ENCODE measurements at places on chromosomes 4 and X.

GRCh38 chr4:40264995-40265909 lies 68.4 kb downstream of the RHOH start:
- no peak for DNase-seq

GRCh38 chr4:39729557-39729956 lies 31.6 kb downstream of the UBE2K start:
- DNase-seq: no peak

DNA sequence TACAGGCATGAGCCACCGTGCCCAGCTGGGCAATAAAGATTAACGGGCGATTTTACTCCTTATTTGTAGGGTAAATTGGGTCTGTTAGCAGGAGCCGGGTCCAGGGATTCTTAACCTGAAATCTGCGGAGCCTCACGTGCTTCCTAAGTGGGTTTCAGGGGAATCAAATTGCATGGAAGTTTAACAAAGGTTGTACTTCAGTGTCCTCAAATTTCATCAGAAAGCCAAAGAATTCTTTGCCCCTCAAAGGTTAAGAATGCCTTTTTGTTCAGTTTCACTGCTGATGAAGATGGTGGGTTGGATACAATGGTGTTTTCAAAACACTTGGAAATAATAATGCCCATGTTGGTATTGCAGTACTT lies 67.9 kb downstream of the AFF1 start:
- DNase-seq: no peak

- DNase-seq: no peak
Observed at GRCh38 chr4:99642725-99643489, 14.7 kb downstream of the C4orf54 start.

DNA sequence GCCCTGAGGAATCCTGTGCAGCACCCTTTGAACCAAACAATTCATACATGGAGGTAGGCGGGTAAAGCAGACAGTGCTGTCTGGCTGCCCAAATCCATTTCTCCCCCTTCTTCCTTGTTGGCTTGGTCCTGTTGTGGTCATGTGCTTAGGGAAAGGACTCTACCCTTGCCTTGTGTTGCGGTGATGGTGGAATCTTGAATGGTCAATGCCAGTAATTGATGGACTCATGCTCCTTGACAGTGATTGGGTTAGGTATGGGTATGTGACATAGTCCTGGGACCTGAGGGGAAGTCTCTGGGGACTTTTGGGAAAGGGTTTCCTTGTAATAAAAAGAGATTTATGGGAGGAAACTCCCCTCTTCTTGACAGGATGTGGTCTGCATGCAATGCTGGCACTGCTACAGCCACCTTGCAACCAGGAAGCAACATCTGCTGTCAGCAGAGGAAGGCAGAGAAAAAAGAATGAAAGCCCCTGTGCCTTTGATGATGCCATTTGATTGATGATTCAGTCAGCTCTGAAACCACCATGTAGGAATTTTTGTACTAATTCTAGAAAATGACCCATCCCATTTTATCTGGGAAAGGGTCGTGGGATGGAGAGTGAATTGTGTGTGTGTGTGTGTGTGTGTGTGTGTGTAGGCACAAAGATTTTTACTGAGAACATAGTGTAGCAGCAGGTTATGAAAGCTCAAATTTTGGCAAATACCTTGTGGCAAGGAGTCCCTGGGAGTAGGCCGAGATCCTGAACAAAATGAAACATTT lies 30.0 kb upstream of the HUWE1 start:
- DNase-seq: peak; percentile 38

DNA sequence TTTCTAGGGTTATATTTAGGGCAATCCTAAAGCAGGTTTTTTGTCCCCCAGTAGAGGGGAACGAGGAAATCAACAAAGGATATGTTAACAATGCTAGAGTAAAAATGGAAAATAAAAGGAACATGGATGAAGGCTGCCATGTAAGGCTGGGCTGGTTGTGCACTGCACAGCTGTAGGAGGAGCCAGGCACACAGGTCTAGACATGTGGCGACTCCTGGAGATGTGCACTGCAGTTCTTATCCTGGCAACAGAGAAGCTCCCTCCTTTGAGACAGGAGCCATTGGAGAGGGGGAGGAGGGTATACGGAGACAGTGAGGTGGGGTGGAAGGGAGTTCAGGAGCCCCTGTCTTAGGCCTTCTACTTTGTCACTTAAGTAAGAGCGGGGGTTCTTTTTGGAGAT lies 65.9 kb downstream of the NAT8L start:
- no peak for DNase-seq

- no peak for DNase-seq
Observed at GRCh38 chrX:155259752-155260151, 4.5 kb downstream of the RAB39B start.

GRCh38 chr4:124437853-124438495 lies 274.6 kb downstream of the ANKRD50 start:
- no peak for DNase-seq

DNA sequence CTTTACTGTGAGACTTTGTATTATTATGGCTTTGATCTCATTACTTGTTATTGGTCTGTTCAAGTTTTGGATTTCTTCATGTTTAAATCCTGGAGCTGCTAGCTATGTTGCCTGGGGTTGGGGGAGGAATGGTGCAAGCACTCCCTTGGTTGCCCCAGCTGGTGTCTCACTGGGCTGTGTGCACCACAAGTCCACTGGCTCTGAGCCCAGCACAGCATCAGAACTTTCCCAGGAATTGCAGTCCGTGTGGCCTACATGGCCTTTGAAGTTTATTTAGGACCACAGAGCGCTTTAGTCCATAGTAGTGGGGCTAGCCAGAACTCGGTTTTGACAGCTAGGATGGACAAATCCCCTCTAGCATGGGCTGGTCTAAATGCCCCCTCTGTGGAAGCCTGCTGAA lies 278.8 kb upstream of the RPS6KA3 start:
- DNase-seq: no peak

GRCh38 chrX:151873096-151873495 lies 39.6 kb upstream of the MAGEA4 start:
- DNase-seq: no peak

GRCh38 chrX:103585411-103586313 lies at the start of gene TCEAL4:
Gene TCEAL4 (plus strand): TSS chrX:103585515. CDS start chrX:103586676, 1,161 bp downstream.
- no peak for DNase-seq

DNA sequence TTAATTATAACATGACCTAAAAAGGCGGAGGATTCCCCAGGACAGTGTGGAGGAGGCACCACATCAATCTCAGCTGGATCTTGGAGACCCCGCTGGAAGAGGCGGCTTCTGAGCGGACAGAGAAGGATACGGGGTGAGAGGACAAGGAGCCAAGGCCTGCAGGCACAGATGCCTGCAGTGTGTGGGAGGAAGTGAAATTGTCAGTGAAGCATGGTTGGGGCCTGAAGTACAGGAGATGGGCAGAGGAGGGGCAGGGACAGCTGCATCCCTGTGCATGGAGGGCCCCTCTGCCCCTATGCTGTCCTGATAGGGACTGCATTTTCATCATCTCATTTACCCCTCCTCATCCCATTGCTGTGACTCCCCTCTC lies 1.7 kb upstream of the SLC2A9 start:
- no peak for DNase-seq

GRCh38 chr4:120440730-120441129 lies 374.1 kb upstream of the MAD2L1 start:
- DNase-seq: no peak

GRCh38 chr4:20378181-20378580 lies 126.5 kb downstream of the SLIT2 start:
- DNase-seq: no peak

- no peak for DNase-seq
Observed at GRCh38 chr4:72525938-72526337, 43.1 kb downstream of the ADAMTS3 start.

GRCh38 chr4:145775406-145775805 lies 95.5 kb downstream of the C4orf51 start:
- no peak for DNase-seq

DNA sequence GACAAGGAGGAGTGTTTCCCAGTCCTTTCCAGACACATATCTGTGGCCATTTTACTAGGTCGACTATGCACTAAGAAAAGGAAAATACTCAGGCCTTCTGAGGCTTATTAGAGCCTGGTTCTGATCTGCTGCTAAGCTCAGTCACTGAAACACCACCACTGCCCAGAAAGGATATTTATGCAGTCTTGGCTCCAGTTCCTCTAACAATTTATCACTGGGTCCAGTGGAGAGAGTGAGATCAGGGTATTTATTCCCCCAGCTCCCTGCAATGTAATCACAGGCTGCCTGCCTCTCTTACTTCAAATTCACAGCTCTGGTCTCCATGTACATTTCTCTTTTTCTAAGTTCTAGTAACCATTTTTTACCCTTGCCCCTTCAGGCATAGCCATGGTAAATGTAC lies 81.6 kb upstream of the INPP4B start:
- no peak for DNase-seq

- no peak for DNase-seq
Observed at GRCh38 chr4:108148316-108148715, 20.4 kb downstream of the LEF1 start.

DNA sequence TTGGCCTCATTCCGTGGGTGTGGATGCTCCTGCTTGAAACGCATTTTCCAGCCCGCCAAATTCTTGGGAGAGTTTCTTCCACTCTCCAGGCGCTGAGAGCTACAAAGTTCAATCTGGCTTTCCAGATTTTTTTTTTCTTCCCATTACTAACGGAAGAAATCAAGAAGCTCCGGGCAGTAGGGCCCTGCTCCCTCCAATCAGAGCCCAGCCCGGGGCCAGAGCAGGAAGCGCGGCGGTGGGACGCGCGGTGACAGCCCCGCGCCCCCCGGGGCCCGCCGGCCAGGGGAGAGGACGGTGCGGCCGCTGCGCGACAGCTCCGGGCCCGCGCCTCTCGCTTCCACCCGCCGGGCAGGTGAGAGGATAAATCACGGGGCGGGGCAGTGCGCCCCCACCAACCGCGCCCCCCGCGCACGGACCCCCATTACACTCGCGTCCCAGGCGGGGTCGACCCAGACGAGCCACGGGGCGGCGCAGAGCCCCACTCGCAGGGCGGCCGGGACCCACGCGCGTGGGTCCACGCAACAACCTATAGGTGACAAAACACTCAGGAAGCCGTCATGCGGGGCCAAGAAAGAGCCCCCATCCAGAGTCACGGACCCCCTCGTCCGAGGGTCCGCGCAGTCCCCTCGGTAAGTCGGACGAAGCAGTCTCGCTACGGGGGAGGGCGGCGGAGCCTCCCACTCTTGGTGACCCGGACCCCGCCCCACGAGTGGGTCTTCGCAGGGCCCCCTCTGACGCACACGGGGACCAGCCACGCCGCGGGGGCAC lies 868 bp downstream of the AFAP1 start:
- DNase-seq: no peak

GRCh38 chr4:80185787-80186548 lies 11.3 kb upstream of the PRDM8 start:
- DNase-seq: no peak

DNA sequence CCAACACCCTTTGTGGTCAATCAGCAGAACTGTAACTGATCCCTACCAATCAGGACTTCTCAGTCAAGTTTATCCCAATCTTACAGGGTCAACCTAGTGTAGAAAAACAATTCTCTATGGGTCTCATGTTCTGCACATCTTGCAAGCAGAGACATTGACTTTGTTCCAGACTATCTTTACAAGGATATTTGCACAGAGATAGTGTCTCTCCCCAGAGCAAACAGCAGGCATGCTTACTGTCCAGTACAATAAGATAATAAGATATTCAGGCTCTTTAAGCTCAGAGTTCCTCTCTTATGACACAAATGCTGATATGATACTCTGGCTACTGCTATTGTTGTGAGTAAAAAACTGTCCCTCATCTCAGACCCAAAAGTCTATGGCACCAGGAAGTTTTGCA lies 53.2 kb downstream of the ACSL4 start:
- no peak for DNase-seq

DNA sequence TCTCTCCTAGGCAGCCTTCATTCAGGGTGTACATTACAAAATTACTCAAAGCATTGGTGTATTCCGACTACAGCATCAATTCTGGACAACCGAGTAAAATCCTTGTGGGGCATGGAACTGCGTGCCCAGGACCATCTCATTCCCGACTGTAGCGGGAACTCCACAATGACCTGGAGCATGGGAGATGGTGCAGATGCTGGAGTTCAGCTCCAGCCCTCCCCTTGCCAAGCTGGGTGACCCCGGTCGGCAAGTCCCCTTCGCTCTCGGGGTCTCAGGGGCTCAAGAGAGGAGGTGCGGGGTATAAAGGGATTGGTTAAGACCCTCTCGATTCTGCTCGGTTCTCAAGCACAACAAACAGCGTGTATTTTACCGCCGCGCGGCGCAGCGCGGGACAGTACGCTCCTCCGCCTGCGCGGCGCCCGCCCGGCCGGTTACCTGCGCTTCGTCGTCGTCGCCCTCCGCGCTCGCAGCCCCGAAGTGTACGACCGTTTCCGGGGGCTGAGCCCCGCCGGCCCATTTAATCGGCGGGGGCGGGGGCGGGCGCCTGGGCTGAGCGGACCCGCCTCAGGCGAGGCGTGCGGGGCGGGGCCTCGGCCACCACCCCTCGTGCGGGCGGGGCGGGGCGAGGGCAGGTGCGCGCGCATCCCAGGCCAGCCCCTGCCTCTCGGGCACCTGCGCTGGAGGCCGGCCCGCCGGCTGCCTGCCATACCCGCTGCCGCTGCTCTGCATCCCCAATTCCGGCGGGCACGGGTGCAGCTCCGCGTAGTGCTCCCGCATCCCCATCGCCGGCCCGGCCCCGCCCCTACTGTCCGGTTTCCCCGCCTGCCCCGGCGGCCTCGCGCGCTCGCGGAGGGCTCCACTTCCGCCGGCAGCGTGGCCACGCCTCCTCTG lies at the start of gene G6PD:
Gene G6PD, minus strand, starts transcription at position 493 of the 891 bp plus-strand sequence. CDS start 691 bp downstream, outside the sequence.
- peak; percentile 62 for DNase-seq

DNA sequence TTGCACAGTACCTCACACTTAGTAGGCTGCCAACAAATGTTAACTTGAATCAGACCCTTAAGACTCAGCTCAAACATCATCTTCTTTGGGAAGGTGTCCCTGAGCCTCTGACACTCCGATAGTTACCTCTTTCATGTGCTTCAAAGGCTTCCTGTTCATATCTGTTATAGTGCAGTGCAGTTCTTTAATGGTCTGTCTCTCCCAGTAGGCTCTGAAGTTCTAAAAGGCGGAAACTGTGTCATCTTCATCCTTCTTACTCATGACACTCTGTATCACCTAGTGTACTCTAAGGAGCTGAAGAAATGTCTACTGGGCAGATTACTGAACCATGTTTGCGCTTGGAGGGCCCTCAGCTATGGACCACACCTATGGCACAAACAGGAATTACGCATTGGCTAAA lies 2.1 kb upstream of the DIAPH2 start:
- DNase-seq: no peak

DNA sequence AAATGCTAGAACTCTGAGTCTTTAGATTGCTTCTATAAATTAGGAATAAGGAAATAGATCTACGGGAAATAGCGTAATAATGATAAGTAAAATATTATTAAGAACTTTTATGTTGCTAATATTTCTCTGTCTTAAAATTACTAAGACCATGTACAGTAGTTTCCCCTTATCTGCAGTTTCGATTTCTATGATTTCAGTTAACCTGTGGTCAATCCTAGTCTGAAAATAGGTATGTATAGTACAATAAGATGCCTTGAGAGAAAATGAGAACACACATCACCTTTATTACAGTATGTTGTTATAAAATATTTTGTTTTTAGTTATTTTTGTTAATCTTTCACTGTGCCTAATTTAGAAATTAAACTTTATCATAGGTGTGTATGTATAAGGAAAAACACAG lies 92.6 kb downstream of the CCSER1 start:
- no peak for DNase-seq

GRCh38 chrX:44435047-44435446 lies 91.6 kb upstream of the EFHC2 start:
- no peak for DNase-seq
